Activated CD4-positive, alpha-beta T cell treated with anti-CD3 and anti-CD28 coated beads, Interleukin-2, Interleukin-6, amounts not matched to agents 100 ng/mL and 50 ng/mL, durations not matched to agents 16 hours and 8 hours (primary cell): ENCODE measurements at places on chromosomes 13 and 19.
A peak's percentile ranks its signal among the peaks of the same experiment; 100 is the strongest.

GRCh38 chr19:3687393-3687773 lies 12.9 kb downstream of the PIP5K1C start:
- no peak for DNase-seq

DNA sequence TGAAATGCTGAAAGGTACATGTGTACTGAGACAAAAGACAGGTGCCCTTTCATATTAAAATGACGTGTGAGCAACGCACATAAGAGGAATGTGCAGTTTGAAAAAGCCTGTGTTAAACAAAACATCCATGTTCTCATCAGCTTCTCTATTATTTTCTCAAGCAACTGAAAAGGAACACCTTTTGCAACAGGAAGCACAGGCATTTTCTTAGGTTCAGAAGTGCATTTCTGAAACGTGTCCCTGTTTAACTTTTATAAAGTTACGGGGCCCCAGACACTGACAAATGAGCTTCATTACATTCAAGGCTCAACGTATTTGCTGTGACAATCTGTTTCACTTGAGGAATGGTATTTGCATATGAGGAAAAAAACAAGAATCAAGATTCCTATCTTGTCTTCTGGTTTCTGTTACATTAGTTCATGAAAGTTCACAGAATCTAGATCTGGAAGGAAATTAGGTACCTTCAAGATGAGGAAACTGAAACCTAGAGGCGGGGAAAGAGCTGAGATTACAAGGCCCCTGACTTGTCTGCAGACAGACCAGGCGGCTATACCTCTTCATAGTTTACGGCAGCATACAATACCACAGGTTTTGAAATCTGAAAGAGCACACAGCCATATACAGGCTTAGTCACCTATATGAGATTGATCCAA lies 431.7 kb downstream of the KLF12 start:
- peak; percentile 45 for DNase-seq

- no peak for DNase-seq
These were observed 2.8 kb downstream of the ZIC5 start for GRCh38 chr13:99968521-99969452.

DNA sequence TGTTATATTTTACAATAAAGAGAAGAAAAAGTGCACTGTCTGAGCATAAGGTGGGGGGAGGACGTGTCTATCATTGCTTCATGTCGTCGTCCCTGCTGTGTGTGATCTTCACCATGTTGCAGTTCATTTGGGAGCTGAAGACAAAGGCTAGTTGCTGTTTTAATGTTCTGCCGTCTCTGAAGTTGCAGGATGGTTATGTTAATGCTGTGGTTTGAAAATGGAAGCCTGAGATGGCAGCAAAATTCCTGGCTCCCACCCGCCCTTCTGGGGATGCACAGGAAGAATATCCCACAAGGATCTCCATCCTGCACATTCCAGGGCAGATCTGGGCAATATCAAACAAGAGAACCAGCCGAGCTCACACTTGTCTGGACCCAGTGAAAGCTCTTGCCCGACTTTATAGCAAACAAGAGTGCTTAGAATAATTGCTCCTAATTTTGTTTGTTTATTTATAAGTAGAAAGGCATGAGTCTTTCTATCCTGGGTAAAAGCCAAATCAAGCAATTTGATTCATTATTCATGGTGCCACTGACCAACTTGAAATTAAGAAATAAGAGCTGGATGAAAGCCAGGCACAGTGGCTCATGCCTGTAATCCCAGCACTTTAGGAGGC lies 110.3 kb upstream of the ABCC4 start:
- DNase-seq, result no peak

DNA sequence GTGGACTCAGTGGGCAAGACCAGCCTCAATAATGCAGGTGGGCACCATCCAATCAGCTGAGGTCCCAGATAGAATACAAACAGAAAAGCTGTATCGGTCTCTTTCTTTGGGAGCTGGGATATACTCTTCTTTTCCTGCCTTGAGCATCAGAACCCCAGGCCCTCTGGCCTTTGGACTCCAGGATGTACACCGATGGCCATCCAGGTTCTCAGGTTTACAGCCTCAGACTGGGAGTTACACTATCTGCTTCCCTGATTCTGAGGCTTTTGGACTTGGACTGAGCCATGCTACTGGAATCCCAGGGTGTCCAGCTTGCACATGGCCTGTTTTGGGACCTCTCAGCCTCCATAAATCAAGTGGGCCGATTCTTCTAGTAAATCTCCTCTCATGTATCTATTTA lies 27.6 kb upstream of the USP12 start:
- no peak for DNase-seq

DNA sequence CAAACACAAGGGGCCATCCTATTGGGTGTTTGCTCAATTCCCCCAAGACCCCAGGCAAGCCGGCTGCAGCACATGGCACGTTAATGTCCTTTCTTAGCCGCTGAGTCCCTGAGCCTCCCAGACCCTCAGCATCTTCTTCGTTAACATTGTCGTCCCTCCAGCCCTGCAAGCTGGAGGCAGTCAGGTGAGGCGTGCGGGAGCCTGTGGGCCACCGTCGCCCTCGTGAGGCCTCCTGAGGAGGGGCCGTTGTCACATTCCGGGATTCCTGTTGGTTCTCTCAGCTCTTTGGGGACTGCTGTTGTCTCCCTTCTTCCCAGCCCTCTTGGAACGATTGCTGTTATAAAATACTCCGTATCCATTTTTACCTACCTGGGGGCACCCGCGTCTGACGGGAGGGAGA lies 140.6 kb downstream of the KDM4B start:
- no peak for DNase-seq

DNA sequence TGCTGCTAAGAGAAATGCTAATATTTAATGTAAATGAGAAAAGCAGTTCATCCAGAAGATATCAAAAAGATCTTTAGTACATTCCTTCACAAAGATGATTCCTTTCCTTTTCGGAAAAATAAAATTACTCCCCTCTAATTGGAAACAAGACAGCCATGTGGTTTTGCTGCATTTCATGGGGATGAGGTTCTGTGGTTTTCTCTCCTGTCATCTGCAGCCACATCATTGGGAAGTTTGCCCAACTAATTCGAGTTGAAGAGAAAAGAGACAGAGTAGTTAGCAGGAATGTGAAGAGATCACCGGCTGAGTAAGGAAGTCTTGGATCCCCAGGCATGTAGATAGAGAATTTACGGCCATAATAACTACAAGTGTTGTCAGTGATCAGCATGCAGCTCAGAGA lies 122.1 kb downstream of the CYSLTR2 start:
- no peak for DNase-seq

GRCh38 chr13:72342364-72342763 lies 385.1 kb downstream of the MZT1 start:
- DNase-seq, result no peak

DNA sequence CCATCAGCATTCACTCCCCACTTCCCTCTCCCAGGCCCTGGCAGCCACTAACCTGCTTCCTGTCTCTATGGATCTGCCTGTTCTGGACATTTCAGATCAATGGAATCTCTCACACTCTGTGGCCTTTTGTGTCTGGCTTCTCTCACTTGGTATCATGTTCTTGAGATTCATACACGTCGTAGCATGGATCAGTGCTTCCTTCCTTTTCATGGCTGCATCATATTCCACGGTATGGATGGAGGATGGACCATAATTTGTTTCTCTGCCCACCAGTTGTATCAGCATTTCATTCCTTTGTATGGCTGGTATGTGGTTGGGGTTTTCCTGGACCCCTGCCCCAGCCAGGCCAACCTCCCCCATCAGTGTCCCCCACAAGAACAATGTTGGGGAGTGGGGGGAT lies 36.2 kb downstream of the MYO9B start:
- no peak for DNase-seq

DNA sequence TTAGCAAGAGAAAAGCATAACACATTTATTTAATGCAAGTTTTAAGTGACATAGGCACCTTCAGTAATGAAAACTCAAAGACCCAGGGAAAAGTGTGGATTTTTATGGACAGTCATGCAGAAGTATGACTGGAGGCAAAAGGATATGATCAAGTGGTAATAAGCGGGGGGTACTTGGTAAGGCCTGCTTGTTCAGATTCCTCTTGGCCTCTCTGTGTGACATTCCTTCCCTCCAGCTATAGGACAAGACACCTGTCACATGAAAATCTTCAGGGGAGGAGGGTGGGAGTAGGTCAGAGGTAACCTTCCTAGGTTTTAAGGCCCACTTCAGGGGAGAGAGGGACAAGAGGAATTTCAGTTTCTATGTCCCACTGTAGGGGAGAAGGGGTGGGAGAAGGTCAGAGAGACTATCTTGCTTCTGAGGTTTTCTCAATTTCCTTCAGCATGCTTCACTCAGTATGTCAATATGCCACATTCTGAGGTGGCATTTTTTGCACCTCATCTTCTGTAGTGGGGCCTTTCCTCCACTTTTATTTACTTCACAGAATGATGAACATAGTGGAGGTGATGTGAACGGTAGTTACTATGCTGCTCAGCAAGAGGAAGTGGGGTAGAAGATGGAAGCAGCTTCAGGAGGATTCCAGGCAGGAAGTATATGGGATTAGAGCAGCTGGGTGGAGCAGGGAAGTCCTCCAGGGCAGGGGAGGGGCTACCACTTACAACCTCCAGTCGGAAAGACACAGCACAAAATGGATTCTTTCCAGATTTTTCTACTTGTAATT lies 73.2 kb upstream of the RFC3 start:
- DNase-seq, result no peak

- DNase-seq, result no peak
These were observed 161.2 kb downstream of the FOXO1 start for GRCh38 chr13:40505196-40505595.

DNA sequence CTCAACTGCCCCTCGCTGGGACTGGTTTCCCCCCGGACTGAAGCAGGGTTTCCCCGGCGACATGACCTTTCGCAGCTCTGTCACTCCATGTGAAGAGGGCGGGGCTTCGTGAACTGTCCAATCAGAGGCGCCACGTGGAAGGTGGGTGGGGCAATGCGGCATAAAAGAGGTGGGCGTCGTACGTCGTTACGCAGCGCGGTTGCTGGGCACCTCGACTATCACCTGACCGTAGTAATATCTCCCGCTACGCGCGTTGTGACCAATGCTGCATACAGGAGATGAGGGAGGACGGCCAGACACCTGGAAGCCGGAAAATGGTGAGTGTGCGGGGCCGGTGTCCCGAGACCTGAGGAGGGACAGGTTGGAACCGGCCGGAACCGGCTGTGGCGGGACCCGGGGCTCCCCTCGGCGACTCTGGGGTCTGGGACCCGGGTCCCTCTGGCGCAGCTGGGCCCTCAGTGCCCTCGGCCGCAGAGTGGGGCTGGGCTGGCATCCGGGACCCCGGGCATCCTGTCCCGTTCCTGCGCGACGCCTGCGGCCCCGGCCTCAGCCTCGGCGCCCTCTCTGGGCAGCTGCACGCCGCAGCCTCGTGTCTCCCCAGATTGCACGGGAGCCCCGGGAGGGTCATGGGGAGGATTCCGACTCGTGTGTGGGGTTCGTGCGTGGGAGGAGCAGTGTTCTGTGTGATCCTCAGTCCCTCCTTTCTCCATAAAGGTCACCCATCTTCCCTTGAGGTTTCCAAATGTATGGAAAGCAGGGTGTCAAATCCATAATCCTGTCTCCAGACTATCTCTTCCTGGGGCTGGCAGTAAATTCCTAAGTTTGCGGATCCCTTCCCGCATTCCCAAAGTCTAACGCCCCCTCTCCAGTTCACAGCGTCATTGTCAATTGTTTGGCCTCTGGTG lies 32.2 kb downstream of the ZNF136 start:
- peak; percentile 17 for DNase-seq

GRCh38 chr13:39148513-39148961 lies 110.3 kb downstream of the NHLRC3 start:
- DNase-seq, result peak; percentile 33

DNA sequence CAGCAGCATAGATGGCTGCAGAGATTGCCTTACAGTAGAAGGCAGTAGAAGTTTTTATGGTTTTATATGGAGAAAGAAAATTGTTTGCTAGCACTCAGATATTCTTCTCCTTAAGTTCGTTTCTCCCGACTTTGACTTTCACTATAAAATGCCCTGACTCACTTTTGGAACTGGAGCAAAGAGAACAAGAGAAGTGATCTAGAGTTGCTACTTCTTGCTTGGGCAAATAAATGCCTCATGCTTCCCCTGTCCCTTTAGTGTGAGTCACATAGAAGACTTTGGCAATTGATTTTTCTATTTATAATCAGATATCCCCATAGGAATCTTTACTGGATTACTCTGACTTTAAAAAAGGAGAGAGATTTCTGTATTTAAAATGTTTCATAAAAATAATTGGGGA lies 46.9 kb downstream of the ITGBL1 start:
- DNase-seq, result no peak

DNA sequence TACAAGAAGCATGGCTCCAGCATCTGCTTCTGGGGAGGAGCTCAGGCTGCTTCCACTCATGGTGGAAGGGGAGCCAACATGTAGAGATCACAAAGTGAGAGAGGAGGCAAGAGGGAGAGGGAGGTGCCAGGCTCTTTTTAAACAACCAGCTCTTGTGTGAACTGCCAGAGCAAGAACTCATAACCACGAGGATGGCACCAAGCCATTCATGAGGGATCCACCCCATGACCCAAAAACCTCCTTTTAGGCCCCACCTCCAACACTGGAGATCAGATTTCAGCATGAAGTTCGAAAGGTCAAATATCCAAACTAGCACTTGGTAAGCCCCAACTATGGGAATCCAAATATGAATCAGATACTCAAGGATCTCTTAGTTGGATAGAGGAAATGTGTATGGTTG lies 131.2 kb downstream of the RXFP2 start:
- no peak for DNase-seq

DNA sequence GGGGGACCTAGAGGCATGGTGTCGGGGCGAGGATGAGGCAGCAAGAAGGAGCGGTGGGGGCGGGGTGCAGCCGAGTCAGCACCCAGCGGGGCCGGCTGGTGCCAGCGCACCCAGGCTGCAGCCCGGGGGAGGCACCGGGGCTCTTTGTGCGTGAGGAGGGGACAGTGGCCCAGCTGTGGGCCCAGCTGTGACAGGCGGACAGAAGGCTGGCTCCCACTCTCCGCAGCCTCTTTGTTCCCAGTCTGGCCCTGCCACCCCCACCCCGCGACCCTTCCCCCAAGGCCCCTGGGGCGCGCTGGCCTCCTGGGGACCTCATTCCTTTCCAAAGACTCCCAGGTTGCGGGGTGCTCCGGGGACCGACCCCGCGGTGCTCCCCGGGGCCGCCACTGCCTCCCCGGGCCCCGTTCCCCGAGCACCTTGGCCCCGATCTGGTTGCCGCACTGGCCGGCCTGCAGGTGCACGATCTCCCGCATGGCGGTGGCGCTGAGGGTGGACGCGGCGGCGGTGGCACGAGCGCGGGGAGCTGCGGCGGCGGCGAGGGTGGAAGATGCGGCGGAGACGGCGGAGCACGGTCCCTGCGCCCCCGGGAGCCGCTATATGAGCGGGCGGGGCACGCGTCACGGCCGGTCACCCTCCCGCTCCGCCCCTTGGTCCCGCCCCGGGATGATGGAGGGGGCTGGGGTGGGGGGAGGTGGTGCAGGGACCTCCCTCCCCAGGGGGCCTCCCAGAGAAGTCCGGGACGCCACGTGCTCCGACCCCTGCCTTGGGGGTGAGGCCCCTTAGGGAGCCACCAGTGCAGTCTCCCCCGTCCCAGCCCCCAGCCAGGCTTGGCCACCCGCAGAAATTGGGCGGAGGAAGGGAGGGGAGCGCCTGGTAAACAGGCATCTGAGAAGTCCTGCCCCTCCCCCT lies at the start of gene TUBB4A:
Gene TUBB4A (minus strand): TSS at position 570 of the 909 bp plus-strand sequence. CDS start 97 bp downstream, at position 473.
- DNase-seq, result peak; percentile 33

DNA sequence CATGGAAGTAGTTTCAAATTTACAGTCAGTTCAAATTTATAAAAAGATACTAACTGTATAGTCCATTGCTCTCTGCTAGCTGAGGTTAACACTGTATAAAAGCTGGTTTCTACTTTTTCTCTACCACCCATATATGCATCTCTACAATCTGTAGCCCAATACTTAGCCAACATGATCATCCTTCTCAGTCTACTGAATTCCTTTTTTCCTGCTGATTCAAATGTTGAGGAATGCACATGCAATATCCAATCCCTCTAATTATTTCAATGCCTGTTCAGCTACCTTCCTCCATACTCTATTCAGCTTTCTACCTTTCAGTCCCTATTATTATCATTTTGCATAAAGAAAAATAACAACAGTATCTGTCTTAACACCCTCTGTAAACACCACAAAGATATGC lies 15.6 kb downstream of the KPNA3 start:
- no peak for DNase-seq
